Lower lobe of right lung (tissue), 2 donors: ENCODE measurements at places on chromosomes 3 and 15.
A peak's percentile ranks its signal among the peaks of the same experiment; 100 is the strongest.

GRCh38 chr3:195001961-195002861, 268.7 kb downstream of the XXYLT1 start:
- peak; percentile 75 for DNase-seq

GRCh38 chr3:42545284-42545900, 36.4 kb downstream of the SEC22C start:
- no peak for DNase-seq

- DNase-seq, result no peak
Observed at GRCh38 chr3:99708207-99708745, 69.9 kb downstream of the COL8A1 start.

- no peak for DNase-seq
Observed at GRCh38 chr3:179702271-179702947, 49.6 kb downstream of the USP13 start.

GRCh38 chr15:38401701-38402100, 52.2 kb upstream of the FAM98B start:
- no peak for DNase-seq

GRCh38 chr15:44034933-44035624, 160.0 kb downstream of the FRMD5 start:
- DNase-seq, result no peak

- no peak for DNase-seq
Observed at GRCh38 chr15:27398631-27399161, 427.7 kb downstream of the GABRG3 start.

- peak; percentile 86 for DNase-seq
Observed at GRCh38 chr3:58217209-58217811, 6.5 kb upstream of the DNASE1L3 start.

DNA sequence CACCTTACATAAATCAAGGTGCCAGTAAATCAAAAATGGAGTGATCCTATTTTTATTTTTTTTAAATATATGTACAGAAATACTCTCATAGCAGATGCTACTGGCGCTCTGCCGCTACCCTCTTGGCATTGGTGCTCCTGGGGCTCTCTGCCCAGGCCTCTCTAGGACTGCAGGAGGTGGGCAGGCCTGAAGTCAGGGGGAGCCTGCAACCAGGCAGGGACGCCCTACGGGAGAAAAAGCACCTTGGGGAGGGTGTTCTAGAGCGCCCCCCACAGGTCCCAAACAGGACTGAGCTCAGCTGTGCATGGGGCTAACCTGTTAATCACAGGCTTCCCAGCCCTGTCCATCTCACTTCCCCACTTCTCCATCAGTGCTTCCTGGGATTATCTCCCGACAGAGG, 192.5 kb downstream of the SHQ1 start:
- no peak for DNase-seq

GRCh38 chr15:75104804-75105557, 81.6 kb downstream of the PPCDC start:
- no peak for DNase-seq

- peak; percentile 71 for DNase-seq
Observed at GRCh38 chr3:53161820-53162671, 1.0 kb downstream of the PRKCD start.

DNA sequence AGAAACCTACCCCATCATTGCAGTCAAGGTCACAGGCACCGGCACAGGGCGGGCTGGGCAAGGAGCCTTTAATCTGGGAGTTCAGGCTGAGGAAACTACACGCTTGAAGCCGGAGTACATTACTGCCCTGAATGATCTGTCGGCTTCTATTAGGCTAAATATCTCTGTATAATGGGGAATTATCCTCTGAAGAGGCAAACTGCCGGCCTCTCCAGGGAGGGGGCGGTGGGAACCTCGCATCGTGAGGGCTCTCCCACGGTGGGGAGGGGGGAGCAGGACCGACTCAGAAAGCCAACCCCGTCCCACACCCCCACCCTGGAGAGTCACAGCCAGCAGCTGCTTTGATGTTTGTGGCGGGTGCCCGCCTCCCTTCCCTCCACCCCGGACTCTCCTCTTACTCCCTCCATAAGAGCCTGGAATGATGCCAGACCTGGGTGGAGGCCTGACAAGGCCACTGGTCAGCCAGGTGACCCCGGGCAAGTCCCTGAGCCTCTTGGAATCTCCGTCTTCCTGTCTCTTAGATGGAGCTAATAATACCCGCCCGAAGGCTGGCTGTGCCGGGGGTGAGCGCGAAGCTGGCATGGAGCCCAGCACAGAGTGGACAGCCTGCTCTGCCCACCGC, 63.4 kb upstream of the LINGO1 start:
- no peak for DNase-seq

GRCh38 chr15:66298803-66299251, 5.5 kb downstream of the DIS3L start:
- DNase-seq, result no peak

DNA sequence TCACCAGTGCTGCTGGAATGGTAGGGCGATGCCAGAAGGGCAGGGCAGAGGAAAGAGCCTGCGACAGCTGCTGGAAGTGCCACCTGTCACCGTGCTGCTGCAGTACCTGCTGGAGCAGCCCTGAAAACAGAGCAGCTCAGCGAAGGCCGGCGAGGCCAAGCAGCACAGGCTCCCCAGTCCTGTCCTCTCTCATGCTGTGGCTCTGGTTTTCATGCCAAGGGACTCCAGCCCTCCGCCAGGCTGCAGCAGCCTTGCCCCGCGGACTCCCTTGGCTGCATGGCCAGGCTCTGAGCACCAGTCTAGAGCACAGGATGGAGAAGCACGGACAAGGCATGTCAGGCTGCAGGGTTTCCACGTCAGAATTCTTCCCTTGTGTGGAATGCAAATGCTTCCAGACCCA, 43.9 kb downstream of the ADCY5 start:
- DNase-seq, result no peak

DNA sequence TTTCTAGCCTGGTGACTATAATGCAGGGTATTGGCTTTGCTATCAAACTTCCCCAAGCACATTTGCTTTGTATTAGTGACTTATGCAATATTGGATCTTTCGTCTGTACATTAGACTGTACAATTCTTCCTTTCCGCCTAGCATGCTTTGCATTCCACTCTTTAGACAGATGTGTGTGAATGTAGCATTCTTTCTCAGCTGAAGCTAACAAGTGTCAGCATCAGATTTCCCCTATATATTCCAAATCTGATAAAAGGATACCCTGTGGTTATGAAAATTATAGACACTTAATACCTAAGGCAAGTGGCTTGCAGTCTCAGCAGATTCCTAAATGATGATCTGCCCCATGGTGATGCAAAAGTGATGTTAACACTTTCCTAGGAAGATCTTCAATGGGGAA, 360.1 kb downstream of the CNTN4 start:
- no peak for DNase-seq

DNA sequence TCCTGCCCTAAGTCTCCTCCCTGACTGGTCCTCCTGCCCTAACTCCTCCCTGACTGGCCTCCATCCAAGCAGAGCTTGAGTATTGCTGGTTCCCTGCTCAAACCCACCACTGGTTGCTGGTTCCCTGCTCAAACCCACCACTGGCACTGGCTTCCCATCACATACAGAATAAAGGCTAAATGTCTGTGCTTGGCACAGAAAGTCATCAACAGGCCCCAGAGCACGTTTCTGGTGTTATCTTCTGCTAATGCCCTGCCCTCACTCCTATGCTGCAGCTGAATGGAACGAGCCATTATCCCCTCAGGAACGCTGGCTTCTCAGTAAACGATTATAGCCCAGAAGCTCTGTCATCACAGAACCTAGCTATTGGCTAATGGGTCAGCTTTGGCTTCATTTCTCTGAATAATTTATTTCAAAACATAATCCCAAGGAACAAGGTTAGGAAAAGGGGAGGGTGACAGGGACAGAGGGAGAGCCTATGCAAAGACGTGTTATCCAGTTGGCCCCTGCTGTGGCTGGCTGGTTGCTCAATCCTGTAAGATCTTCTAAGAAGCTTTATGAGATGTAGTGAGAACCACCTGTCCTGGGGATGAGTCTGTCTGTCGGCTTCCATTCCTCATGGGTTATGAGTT, 6.3 kb upstream of the MUC20 start:
- DNase-seq, result peak; percentile 38

GRCh38 chr3:14319654-14320182, 82.7 kb upstream of the SLC6A6 start:
- DNase-seq, result no peak

GRCh38 chr15:30859091-30859874, 44.4 kb upstream of the FAN1 start:
- no peak for DNase-seq

GRCh38 chr15:67101911-67102598, 36.7 kb downstream of the SMAD3 start:
- no peak for DNase-seq

- no peak for DNase-seq
Observed at GRCh38 chr15:85494048-85494777, 113.8 kb downstream of the AKAP13 start.

DNA sequence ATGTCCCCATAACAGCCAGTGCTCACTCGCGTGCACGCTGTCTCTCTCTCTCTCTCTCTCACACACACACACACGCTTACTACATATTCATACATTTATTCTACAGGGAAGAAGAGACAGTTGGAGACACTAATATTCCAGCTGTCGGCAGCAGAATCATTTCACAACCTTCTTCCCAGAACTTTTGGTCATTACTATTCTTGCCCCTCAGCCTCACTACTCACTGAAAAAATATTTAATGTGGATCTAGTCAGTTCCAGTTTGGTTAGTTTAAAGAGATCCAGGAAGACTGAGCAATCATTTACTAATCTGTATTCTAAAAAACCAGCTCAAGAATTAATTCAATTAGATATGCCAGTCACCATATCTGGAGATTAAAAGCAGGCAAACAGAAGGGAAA, 394.9 kb downstream of the PTPRG start:
- no peak for DNase-seq

DNA sequence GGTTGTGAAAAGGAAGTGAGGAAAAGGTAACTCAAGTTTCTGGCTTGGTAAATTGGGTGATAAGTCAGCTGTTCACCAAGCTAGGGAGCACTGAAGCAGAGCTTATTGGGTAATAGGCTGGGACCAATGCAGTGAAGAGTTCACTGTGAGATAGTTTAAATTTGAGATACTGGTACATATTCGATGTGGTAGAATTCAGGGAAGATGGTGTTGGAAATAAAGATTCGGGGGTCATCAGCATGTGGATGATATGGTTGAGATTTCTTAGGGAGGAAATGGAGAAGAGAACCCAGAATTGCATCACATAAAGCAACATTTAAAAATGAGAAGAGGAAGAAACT, 16.9 kb downstream of the MME start:
- no peak for DNase-seq

- no peak for DNase-seq
Observed at GRCh38 chr3:108331792-108332191, 35.4 kb downstream of the HHLA2 start.

- no peak for DNase-seq
Observed at GRCh38 chr3:102454181-102454580, 19.4 kb downstream of the ZPLD1 start.

GRCh38 chr3:39212665-39213064, 20.3 kb upstream of the XIRP1 start:
- DNase-seq, result no peak

DNA sequence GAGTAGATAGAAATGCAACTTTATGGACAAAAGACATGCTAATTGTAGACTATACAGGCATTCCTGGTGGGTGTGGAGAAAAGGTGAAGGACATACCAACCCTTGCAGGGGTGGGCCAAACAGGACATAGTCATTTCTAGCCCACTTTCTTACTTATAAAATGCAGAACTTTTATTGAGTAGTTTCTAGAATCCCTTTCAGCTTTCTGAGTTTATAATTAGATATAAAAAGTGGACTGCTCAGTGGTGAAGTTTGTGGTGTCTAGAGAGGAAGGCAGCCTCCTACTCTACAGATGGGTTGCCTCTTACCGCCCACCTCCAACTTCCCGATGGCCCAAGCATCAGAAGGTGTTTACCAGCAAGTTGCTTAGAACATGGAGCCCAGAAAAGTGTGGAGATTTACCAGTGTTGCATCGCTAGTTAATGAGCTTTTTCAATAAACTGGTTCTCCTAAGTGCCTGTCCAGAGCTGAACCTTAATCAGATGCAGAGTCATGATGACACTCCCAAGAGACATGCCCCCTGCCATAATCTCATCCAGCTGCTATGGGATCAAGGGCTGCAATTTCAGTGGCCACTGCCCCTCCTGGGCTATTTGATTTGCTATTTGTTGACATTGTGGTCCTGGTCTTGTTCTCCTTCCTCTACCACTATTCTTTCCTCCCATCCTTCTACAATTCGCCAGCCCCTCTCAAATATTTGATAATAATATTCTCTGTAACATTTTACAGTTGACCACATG, 77.5 kb upstream of the STRIT1 start:
- DNase-seq, result no peak

DNA sequence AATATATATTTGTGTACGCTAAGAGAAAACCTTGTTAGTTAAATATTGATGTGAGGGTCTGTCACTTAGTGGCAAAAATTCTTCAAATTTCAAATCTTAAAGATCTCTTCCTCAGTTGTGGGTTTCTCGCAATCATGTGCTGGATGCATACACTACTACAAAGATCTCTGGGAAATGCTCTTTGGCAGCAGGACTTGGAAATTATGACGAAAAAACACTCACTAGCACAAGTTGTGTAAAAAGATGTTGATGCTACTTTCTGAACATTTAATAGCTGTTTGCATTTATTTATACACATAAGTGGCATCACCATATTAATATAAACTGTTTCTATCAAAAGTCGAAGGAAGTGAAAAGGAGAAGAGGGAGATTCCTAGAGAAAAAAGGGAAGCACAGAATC, 10.8 kb upstream of the NANOGP8 start:
- DNase-seq, result no peak

- no peak for DNase-seq
Observed at GRCh38 chr15:63999177-63999576, 47.1 kb downstream of the DAPK2 start.
